Activated naive CD4-positive, alpha-beta T cell treated with anti-CD3 and anti-CD28 coated beads, Interleukin-2, amount 10 ng/mL, durations not matched to agents 7 days and 5 days (primary cell): ENCODE measurements at places on chromosomes 12 and 14.
A peak's percentile ranks its signal among the peaks of the same experiment; 100 is the strongest.

- no peak for DNase-seq
Measured at GRCh38 chr12:25904442-25904841, 54.0 kb upstream of the RASSF8 start.

DNA sequence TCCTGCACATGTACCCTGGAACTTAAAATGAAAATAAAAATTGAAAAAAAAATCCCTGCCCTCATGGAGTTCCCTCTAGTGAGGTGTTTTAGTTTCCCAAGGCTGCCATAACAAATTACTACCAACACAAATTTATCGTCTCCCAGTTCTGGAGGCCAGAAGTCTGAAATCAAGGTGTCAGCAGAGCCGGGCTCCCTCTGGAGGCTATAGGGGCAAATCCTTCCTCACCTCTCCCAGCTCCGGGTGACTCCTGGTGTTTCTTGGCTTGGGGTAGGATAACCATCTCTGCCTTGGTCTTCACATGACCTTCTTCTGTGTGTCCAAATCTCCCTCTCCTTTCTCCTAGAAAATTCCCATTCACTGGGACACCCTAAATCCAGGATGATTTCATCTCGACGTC lies 50.1 kb downstream of the PLXNC1 start:
- no peak for DNase-seq

- no peak for DNase-seq
Measured at GRCh38 chr12:98067795-98068194, 447.6 kb upstream of the TMPO start.

- DNase-seq, result no peak
Measured at GRCh38 chr14:55139696-55140509, 10.9 kb downstream of the LGALS3 start.

DNA sequence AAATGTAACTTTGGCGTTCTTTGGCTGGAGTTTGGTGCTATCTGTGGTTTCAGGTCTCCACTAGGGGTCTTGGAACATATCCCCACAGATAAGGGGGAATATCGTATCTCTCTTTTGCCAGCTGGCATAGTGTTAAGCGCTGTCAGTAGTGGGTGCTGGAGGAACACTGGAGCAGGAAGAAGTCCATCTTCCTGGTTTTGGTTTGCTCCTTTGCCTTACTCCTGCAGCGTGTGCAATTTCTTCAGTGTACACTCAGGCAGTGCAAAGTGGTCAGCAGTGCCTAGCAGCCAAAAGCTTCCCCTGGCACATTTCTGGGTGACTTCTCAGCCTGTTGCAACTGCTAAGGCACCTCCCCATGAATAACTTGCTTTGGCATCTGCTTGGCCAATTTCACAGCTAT lies 11.7 kb upstream of the RIPK3 start:
- no peak for DNase-seq

GRCh38 chr12:133235401-133236112 lies at the start of gene ANHX:
Gene ANHX (minus strand): TSS chr12:133235877. CDS start chr12:133234356, 1,521 bp downstream.
- no peak for DNase-seq

DNA sequence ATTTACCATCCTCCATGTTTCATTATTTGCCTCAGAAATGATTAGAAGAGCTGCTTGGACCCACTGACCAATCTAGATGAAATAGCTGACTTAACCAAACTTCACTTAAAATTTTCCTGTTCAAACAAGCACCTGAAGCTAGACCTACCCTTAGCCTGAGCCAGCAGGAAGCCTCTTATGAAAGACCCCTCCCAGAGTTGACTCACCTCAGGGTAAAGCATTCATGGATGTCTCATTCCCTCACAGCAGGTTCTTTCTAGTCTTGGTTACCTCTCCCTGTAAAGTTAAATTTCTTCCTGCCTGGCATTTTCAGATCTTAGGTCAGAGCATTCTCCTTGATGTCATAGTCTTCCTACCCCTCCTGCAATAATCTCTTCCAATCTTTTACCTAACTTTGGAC lies 1209.8 kb downstream of the FLRT2 start:
- DNase-seq, result no peak

DNA sequence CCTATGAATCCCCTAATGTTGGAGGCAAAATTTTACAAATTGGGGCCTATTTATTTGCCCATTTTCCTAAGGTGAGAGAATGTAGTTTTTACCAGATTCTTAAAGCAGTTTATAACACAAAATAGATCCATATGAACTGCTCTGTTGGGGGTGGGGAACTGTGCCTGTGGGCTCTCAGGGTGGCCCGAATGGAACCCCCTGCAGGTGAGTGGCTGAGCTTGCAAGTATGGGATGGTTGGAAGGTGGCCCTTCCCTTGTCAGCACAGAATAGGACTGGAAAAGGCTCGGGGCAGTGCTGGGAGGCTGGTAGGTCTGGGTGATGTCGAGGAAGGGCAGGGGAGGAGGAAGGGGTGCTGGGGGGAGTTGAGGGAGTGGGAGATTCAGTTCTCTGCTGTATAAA lies 4.9 kb downstream of the VSX2 start:
- DNase-seq, result no peak

- DNase-seq, result no peak
Measured at GRCh38 chr12:47102845-47103651, 23.3 kb upstream of the AMIGO2 start.

- DNase-seq, result no peak
Measured at GRCh38 chr14:60646226-60646818, 3.0 kb downstream of the SIX1 start.

DNA sequence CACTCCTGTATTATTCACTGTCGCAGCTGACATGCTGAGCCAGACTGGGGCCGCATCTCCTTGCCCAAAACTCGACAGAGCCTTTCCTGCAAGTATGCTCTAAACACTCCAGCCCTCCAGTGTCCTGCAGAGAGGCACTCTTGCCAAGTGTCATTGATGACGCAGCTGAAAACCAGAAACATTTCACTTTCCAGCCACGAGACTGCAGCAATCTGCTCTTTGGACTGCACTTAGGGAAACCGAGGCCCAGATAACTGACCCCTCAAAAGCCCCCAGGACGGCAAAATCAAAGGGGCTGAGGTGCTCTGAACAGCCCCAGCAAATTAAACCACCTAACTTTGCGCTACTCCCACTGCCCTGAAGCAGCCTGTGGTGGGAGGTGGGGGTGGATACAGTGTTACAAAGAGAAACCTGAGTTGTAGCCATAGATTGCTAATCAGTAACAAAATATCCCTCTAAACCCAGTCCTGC lies 2.6 kb downstream of the CCDC85C start:
- no peak for DNase-seq

DNA sequence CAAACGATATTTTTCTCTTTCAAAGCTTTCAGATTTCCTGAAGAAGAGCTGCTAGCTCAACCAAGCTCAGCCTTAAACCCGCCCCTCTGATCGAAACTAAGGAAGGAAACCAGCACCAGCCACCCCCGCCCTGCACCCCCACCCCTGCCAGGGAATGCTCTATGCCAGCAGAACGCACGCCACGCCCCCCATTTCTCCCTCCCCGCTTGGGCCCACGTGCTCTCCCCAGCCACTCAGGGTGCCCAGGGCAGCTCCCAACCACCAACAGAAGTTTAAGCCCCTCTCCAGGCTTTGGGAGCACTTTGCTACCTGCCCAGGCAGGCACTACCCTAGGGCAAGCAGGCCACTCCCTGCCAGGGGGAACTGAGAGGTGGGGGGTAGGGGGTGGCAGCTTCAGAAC lies 18.8 kb upstream of the KRT78 start:
- peak; percentile 69 for DNase-seq

- no peak for DNase-seq
Measured at GRCh38 chr12:110533607-110534006, 31.5 kb downstream of the RAD9B start.

DNA sequence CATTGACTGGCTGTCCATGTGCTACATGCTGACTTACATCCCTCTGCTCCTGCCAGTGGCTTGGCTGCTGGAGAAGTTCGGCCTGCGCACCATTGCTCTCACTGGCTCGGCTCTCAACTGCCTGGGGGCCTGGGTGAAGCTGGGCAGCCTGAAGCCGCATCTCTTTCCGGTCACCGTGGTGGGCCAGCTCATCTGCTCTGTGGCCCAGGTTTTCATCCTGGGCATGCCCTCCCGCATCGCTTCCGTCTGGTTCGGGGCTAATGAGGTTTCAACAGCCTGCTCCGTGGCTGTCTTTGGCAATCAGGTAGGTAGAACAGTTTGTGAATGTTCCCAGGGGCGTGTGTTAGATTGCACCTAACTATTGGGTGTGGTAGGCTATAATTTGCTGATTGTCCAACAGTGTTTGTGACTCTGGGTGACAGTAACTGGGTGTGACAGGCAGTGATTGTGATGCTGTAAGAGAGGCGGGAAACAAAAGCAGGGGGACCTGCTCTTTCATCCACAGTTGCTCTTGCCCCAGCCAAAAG lies 981 bp downstream of the FLVCR2 start:
- no peak for DNase-seq

DNA sequence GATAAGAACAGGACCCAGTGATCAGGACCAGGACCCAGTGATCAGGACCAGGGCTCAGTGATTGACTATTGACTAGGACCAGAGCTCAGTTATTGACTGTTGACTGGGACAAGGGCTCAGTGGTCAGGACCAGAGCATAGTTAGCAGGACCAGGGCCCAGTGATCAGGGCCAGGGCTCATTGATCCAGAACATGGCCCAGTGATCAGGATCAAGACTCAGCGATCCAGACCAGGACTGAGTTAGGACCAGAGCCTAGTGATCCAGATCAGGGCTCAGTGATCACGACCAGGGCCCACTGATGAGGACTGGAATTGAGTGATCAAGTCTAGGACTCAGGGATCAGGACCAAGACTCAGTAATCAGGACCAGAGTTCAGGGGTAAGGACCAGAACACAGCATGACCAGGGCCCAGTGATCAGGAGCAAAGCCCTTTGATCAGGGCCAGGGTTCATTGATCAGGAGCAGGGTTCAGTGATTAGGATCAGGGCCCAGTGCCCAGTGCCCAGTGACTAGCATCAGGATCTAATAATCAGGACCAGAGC lies 176.0 kb downstream of the TMEM121 start:
- DNase-seq, result no peak

DNA sequence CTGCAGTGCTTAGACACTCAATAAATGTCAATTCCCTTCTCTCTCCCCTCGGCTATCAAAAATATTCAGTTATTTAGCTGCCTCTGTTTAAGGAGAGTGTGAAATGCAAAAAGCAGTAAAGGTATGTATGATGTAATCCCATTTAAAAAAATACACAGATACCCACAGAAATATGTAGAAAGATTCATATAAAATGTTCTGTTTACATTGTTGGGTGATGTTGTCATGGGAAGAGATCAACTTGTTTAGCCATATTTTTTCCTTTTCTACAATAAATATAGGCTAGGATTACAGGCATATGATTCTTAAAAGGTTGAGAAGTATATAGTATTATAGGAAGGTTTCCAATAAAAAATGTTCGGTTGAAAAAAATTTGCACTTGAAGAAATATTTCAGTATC lies 7.8 kb downstream of the PPP2R3C start:
- DNase-seq, result no peak

DNA sequence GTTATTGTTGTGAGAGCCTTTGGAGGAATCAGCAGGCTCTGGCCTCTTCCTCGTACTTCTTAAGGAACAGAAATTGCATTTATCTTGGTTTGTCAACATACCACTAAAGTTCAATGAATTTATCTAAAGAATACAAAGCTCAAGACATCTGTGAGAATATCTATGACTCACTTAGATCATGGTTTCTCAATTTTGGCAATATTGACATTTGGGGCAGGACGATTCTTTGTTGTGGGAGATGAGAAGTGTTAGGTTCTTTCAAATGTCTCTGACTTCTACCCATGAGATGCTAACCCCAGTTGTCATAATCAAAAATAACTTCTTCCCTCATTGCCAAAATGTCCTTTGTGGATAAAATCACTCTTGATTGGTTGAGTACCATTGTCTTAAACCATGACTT lies 1190.3 kb downstream of the GALC start:
- DNase-seq, result no peak

DNA sequence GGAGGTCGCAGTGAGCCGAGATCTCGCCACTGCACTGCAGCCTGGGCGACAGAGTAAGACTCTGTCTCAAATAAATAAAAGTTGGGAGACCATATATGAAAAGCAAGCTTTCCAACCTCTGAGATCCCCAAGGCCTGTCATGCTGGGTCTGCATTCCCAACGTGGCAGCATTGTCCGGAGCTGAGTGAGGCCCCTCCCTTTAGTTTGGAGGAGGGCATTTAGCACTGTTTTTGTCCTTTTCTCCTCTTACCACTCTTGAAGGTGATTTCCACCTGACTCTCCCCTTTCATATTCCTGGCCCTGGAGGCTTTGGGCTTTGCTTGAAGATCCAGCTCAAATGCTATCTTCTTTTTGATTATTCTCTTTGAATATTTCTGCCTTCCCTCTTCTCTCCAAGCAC lies 3.2 kb downstream of the AACS start:
- DNase-seq, result no peak

DNA sequence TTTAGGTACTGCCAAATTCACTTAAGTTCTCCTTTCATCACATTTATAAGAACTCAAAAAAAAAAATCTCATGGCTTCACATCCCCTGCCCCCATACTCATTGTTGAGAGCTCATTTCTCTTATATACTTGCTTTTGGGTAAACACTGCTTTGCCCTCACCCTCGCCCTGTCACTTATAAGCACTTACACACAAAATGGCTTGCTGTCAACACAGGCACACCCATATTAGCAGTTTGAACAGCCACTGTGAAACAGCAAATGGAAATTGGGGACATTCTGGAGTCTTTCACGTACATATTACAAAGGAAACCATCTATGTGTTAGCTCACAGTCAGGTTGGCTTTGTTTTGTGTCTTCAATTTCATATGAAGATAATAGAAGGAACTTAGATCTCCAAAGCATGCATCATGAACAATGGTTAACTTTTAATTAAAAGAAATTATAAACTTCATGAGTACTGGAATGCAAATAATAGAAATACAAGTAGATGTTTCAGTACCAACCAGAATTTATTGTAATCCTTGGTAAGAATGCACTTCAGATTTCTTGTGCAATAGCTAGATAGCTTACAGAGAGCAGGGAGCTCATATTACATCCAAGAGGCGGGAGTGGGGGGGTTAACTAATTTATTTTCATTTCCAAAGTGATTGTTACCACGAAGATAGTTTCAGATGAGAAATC lies 272.2 kb downstream of the ALG10B start:
- DNase-seq, result no peak

GRCh38 chr12:88026196-88026595 lies 3.0 kb downstream of the C12orf50 start:
- no peak for DNase-seq

DNA sequence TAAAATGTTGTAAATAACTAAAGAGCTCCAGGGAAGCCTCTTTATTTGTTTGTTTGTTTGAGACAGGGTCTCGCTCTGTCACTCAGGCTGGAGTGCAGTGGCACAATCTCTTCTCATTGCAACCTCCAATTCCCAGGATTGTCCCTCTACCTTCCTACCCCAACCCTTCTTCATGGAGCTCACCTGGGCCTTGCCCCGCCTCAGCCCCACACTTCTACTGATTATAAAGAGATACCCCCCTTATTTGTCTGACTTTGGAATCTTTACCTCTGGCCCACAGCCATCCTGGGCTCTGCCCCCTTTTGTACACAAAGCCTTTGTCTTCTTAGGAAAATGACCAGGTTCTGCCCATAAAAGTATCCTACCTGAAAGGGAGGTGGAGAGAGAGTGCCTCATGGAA lies 9.1 kb upstream of the BLTP3B start:
- no peak for DNase-seq
